Adrenal gland (tissue), 19 donors: ENCODE measurements at places on chromosomes 13 and 19. TPM values are rescaled to one million over a fixed set of nuclear protein-coding genes. Genes with fewer than 3 reads are reported as not detected.
A peak's percentile ranks its signal among the peaks of the same experiment; 100 is the strongest.

GRCh38 chr13:107276936-107277335 is 709.0 kb upstream of the ARGLU1 start:
- no peak overlapping the region for H3K4me3 ChIP-seq
- no peaks in the 10 kb centered on the region for H3K27me3 ChIP-seq
- H3K4me1 ChIP-seq: no peaks in the 10 kb centered on the region
- no peak overlapping the region for H3K27ac ChIP-seq
- DNase-seq: no peak
- no peaks in the 10 kb centered on the region for H3K36me3 ChIP-seq

Gene ANGPTL4
- 141 TPM for total RNA-seq

GRCh38 chr13:91546900-91547299 is 148.5 kb downstream of the GPC5 start:
- no peaks in the 10 kb centered on the region for H3K36me3 ChIP-seq
- H3K4me3 ChIP-seq: no peak overlapping the region
- no peak overlapping the region for H3K27ac ChIP-seq
- H3K27me3 ChIP-seq: no peaks in the 10 kb centered on the region
- no peaks in the 10 kb centered on the region for H3K4me1 ChIP-seq

DNA sequence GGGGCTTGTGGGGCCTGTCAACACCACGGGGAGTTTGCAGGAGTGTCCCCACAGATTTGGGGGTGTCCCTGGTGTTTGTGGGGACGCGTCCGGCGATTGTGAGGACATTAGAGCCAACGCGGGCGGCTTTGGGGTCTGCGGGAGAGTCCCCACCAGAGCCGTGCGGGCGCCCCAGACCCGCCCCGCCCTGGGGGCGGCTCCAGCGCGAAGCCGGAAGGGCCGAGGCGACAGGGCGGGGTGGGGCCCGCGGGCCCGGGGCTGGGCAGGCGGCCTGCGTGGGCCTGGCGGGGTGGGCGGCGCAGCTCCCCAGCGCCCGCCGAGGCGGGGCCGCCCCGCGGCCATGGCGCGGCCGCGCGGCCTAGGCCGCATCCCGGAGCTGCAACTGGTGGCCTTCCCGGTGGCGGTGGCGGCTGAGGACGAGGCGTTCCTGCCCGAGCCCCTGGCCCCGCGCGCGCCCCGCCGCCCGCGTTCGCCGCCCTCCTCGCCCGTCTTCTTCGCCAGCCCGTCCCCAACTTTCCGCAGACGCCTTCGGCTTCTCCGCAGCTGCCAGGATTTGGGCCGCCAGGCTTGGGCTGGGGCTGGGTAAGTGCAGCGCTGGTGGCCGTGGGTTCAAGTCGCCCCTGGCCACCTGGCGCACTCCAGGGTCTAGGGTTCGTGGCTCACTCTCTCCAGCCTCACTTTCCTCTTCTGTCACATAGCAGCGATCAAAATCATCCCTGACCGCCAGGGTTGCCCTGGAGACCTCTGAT is 10.3 kb downstream of the PDE4A start:
- H3K36me3 ChIP-seq: no peaks in the 10 kb centered on the region
- H3K27ac ChIP-seq: peak overlapping the region; percentile 88
- DNase-seq: peak; percentile 56
- H3K4me3 ChIP-seq: peak overlapping the region; percentile 32
- H3K27me3 ChIP-seq: no peaks in the 10 kb centered on the region
- H3K4me1 ChIP-seq: peaks cover 28% of the 10 kb centered on the region

DNA sequence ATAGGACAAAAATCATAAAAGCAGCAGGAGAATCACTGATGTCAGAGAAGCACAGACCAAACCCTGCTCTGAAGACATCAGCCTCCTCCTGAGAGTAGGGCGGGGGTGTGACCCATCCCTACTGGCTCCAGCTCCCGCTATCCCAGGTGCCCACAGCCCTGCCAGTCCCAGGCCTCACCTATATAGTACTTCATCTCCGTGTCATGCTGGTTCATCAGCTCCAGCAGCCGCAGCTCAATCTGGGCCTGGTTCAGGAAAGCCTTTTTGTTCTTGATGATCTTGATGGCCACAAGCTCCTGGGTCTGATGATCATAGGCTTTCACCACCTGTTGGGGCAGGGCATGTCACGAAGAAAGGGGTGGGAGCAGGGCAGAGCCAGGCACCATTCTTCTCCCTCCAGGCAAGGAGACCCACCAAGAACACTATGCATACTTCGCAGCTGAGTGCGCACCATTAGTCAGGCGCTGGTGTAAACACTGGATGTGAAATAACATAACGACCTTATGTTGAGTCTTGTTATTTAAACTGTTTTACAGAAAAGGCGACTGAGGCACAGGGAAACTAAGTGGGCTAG is 4.2 kb downstream of the DYRK1B start:
- peaks cover 69% of the 10 kb centered on the region for H3K36me3 ChIP-seq
- no peak for DNase-seq
- no peaks in the 10 kb centered on the region for H3K27me3 ChIP-seq
- H3K4me1 ChIP-seq: peaks cover 21% of the 10 kb centered on the region

DNA sequence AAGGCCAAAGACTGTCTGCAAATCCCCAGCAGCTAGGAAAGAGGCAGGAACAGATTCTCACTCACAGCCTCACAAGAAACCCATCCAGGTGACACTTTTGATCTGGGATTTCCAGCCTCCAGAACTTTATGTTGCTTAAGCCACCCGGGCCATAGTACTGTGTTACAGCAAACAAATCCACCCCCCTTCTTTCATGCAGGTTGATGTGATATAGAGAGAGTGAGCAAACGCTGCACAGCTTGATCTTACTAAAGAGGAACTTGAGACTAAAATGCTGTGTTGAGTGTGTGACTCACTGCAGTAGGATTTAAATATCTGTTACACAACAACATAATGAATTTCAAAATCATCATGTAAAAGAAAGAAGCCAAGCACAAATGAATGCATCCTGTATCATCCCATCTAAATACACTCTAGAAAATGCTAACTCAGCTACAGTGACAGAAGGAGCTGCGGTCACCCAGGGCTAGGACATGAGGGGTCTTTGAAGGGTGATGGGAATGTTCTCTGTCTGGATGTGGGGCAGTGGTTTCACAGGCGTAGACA is 32.2 kb downstream of the RCBTB2 start:
- peak overlapping the region; percentile 17 for H3K27ac ChIP-seq
- no peaks in the 10 kb centered on the region for H3K36me3 ChIP-seq

- DNase-seq: no peak
- H3K36me3 ChIP-seq: peaks cover 7% of the 10 kb centered on the region
- H3K4me1 ChIP-seq: peaks cover 30% of the 10 kb centered on the region
- no peak overlapping the region for H3K27ac ChIP-seq
- H3K4me3 ChIP-seq: no peak overlapping the region
These were observed 8.6 kb downstream of the SPHK2 start for GRCh38 chr19:48627865-48628314.

DNA sequence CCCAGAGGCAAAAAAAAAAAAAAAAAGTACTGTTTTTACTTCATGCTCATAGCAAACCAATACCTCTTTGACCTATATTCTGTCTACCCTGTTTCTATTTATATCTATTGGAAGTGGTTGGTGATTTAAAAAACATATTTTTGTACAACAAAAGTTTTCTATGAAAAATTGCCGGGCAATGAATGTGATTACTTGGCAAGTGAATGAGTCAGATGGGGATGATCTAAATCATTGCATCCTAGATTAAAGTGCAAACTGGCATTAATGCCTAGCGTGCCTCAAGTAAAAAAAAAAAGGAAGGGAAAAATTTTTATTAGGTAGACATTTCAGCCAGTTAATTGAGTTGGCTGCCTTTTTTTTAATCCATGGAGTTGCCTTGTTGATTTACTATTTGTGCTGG is 500.6 kb downstream of the KCTD12 start:
- H3K27me3 ChIP-seq: no peaks in the 10 kb centered on the region
- H3K4me1 ChIP-seq: no peaks in the 10 kb centered on the region
- no peak for DNase-seq
- no peak overlapping the region for H3K4me3 ChIP-seq
- H3K27ac ChIP-seq: no peak overlapping the region

DNA sequence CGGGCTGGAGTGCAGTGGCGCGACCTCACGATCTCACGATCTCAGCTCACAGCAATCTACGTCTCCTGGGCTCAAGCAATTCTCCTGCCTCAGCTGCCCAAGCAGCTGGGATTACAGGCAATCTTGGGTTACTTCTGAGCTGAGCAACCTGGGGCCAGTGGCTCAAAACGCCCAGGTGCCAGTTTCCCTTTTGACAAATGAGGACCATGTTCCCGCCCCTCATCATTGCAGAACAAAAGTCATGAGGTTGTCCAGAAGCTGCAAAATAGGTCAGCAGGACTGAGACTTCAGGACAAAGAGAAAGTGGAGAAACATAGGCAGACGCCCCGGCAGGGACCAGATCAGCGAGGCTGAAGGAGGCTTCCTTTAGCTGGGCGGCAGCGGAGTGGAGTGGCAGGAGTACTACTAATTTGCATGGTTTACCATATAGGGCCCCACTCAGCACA is 3.3 kb upstream of the ADGRE5 start:
- H3K27ac ChIP-seq: no peak overlapping the region
- H3K36me3 ChIP-seq: no peaks in the 10 kb centered on the region
- H3K4me1 ChIP-seq: peaks cover 6% of the 10 kb centered on the region
- DNase-seq: no peak
- H3K4me3 ChIP-seq: no peak overlapping the region

- no peaks in the 10 kb centered on the region for H3K4me1 ChIP-seq
- DNase-seq: no peak
- no peaks in the 10 kb centered on the region for H3K27me3 ChIP-seq
- H3K27ac ChIP-seq: no peak overlapping the region
- no peak overlapping the region for H3K4me3 ChIP-seq
- peaks cover 63% of the 10 kb centered on the region for H3K36me3 ChIP-seq
These were observed 11.6 kb upstream of the ISYNA1 start for GRCh38 chr19:18449552-18449951.

Gene PLPPR3
- 1.7 TPM for total RNA-seq

DNA sequence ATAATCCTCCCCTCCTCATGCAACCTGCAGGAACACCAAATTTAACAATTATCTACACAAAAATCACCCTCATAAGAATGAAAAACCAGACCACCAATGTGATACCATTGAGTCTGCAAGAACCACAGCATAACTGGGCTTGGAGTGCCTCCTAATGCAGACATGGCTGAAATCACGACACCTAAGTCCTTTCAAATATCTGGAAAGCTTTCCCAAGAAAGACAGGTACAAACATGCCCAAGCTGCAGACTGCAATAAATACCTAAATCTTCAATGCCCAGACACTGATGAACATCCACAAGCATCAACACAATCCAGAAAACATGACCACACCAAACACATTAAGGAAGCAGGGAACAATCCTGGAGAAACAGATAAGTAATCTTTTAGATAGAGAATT is 417.1 kb downstream of the LMO7 start:
- DNase-seq: no peak
- no peaks in the 10 kb centered on the region for H3K36me3 ChIP-seq
- no peak overlapping the region for H3K4me3 ChIP-seq
